NCI-H1417 treated with DMSO at 0.1 percent for 48 hours (cell line): ENCODE measurements at places on chromosomes 2 and 18.
A peak's percentile ranks its signal among the peaks of the same experiment; 100 is the strongest.

- DNase-seq, result peak; percentile 61
These were observed 128.3 kb upstream of the ATP5MC3 start for GRCh38 chr2:175309799-175310198.

DNA sequence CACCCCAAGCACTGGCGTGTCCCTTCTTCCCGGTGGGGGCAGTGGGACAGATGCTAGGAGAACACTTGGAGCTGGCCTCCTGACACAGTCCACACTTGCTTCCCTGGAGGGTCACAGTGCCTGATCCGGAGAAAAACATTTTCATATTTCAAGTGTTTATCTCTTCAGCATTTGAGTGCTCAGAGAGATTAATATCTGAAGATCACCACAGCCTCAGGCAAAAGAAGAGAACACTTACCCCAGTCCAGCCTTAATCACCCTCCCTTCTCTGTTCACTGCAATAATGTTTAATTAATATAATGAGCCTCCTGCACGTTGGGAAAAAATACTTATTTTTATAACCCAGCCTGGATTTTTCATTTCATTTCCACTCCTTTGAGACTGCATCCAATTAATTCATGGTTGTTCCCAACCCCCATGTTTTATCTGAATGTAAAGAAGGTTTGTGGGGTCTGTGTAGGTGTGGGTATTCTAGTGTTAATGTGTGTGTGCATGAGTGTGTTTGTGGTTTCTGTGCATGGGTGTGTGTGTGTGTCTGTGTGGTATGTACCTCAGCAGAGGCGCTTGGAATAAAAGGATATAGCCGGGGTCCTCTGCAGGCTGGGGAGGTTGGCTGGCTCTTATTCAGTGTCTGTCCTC, 72.1 kb downstream of the NRP2 start:
- DNase-seq, result no peak

GRCh38 chr2:141906678-141907077, 224.1 kb downstream of the LRP1B start:
- DNase-seq, result no peak

DNA sequence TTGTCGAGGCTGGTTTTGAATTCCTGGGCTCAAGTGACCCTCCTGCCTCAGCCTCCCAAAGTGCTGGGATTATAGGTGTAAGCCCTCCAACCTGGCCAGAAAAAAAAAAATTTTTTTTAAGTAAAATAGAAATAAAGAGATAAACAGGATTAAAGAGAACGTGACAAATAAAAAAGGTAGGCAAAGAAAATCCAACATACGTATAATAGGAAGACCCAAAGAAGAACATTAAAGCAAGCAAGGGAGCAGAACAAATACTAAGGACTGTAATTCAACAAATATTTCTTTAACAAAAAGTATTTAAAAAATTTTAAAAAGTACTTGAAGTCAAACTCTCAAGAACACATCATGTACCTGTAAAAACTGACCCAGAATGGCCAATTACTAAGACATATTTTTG, 56.4 kb downstream of the PTPN2 start:
- DNase-seq, result no peak

- no peak for DNase-seq
These were observed 61.1 kb upstream of the ZNG1B start for GRCh38 chr2:113376253-113376912.

DNA sequence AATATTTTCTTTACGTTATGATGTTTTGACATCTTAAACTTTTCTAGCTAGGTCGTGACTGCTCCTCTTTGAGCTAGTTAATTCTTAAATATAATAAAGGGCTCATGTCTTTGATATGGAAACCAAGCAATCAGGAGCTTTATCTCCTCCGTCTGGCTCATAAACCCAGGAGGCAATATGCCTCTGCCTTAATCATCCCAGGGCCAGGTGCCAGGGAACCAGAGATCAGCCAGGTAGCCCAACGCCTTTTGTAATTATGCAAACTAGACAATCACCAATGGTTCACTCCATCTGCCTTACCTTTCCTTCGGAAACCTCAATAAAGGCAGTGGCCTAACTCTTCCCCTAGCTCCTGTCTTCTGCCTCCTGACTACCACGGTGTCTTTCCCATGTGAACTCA, 213.7 kb downstream of the KCNJ3 start:
- no peak for DNase-seq

GRCh38 chr18:13235981-13236380, 17.4 kb downstream of the LDLRAD4 start:
- no peak for DNase-seq

GRCh38 chr2:128473175-128474035, 154.7 kb upstream of the HS6ST1 start:
- DNase-seq, result no peak

DNA sequence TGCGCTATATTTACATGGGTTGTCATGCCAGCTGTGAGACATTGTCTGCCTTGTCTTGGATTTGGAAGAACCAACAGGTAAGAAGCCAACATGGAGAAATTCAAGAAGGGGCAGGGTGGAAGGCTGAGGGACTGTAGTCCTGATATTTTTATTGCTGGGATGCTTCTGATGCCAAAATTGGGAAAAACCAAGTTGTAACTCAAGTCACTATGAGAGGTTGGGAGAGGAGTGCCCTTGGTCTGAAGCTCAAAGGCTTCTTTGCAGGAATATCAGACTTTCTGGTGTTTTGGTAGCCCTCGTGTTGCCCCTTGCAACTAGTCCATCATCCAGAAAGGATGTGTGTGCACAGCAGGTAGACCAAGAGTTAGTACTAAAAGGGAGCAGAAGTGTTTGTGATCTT, 294.3 kb upstream of the EPAS1 start:
- DNase-seq, result no peak

- no peak for DNase-seq
These were observed 23.7 kb downstream of the PLEK start for GRCh38 chr2:68388772-68389171.

GRCh38 chr18:24600076-24600654, 139.7 kb downstream of the HRH4 start:
- DNase-seq, result peak; percentile 52

GRCh38 chr18:41655074-41655473, 300.0 kb upstream of the PIK3C3 start:
- no peak for DNase-seq

- no peak for DNase-seq
These were observed 164.5 kb downstream of the NAPG start for GRCh38 chr18:10690366-10690765.

GRCh38 chr2:1654696-1655374, 89.5 kb downstream of the PXDN start:
- DNase-seq, result no peak

- no peak for DNase-seq
These were observed 2.3 kb downstream of the KCNE4 start for GRCh38 chr2:223054193-223054781.

GRCh38 chr2:105180491-105180972, 61.0 kb upstream of the GPR45 start:
- DNase-seq, result no peak

DNA sequence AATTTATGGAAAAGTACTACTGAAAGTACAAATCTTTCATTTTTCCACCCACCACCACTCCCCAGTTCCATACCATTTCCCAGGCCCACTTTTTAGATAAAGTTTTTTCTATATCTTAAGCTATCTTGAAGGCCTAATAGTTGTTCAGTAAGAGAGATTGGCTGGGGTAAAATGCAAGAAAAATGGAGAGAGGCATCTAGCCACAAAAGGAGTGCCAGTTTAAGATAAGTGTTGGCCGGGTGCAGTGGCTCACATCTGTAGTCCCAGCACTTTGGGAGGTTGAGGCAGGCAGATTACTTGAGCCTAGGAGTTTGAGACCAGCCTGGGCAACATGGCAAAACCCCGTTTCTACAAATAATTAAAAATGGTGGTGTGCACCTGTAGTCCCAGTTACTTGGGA, 28.6 kb downstream of the NBEAL1 start:
- no peak for DNase-seq

GRCh38 chr2:161995553-161996016, 78.4 kb downstream of the DPP4 start:
- DNase-seq, result no peak

DNA sequence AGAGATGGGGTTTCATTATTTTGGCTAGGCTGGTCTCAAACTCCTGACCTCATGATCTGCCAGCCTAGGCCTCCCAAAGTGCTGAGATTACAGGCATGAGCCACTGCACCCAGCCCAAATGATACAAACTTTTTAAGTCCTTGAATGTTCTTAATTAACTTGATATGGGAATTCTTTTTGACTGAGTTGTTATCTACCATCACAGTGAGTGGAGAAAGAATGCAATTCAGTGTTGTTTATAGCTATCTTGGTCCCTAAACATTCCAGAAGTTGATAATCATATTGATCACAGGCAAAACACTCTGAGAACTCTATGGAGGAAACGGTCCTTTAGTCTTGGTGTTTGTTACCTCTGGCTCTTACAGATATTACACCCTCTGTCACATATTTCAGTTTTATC, 1072.5 kb downstream of the SUCLG1 start:
- no peak for DNase-seq

GRCh38 chr2:176093145-176093897, 800 bp downstream of the HOXD13 start:
- no peak for DNase-seq

DNA sequence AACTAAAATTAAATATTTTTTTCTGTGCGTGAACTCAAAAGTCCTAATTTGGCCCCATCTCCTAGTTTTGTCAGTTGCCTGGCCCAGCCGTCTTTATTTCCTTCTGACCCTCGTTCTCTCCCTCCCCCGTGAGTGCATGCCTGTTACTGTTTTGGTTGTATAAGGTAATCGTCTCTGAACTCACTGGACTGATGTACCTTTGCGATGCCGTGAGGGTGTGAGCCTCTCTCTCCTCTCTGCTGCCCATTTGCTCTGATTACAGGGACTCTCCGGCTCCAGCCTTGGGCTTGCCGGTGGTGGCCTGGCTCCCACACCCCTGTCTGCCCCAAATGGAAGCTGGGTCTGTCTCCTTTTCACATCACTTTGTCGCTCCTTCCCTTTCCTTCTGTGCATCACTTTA, 66.5 kb upstream of the RBM44 start:
- no peak for DNase-seq

- no peak for DNase-seq
These were observed 480.0 kb upstream of the SALL3 start for GRCh38 chr18:78499586-78499985.

GRCh38 chr2:17101596-17101995, 416.6 kb downstream of the RAD51AP2 start:
- no peak for DNase-seq

DNA sequence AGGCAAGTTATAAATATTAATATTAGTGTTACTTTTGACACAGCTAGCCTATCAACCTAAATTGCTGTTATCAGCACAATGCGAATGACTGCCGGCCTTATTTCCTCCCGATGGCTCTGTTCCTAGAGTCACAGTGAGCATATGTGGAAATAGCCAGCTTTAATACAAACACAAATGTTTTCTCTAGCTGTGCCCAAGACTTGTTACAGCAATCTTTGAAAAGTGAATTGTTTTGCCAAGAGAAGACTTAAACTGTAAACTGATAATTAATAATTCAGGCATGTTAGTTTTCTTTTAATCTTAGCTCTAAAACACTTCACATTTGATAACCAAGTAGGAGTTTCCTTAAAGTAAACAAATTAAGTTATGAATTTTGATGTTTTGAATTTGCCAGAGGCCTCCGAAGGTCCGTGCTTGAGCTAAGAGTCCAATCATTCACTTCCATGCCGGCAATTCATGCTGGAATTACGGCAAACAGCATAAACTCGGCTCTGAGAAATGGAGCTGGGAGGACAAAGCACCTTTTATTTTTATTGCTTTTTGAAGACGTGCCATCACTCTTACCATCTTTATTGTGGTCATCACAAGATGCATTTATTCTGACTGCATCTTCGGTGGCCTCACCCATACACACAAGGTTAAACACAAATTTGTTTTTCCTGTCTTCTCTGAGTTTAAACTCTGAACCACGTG, 184.5 kb upstream of the CWC22 start:
- no peak for DNase-seq

GRCh38 chr2:214695789-214696188, 113.7 kb downstream of the BARD1 start:
- DNase-seq, result no peak

GRCh38 chr2:150125708-150126107, 361.8 kb downstream of the RND3 start:
- DNase-seq, result no peak

GRCh38 chr2:134919341-134920210, 954 bp downstream of the CCNT2 start:
- peak; percentile 18 for DNase-seq

DNA sequence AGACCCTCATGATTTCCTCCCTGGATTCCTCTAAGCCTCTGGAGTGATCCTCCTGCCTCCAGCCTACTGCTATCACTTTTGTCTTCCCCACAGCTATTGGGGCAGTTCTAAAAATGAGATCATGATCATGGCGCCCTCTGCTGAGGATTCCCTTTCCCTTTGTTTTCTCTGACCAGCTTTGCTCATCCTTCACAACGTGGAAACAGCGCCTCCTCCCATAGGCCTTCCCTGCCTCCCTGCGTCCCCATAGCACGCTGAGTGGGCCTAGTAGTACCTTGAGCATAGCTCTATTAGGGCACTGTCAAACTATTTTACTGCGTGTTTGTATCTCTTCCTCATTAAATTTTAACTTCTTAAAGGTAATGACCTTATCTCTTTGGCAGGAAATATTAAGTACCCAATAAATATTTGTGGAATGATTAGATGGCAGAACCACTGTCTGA, 207.0 kb upstream of the FANCL start:
- peak; percentile 32 for DNase-seq

DNA sequence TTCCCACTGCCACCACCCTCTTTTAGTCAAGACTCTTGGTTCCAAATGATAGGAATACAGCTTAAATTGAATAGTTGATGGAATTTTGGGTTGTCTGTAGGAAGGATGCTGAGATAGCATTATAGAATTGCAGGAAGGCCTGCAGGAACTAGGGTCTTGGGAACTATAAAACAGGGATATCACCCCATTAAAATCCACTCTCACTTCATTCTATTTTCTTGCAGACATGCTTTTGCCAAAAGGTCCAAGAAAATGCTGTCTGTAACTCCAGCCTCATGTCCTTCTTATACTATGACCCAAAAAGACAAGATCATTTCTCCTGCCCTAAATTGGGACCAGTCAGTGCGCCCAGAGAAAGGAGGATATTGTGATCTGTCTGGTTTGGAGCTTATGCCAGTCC, 89.1 kb downstream of the COMMD1 start:
- no peak for DNase-seq

DNA sequence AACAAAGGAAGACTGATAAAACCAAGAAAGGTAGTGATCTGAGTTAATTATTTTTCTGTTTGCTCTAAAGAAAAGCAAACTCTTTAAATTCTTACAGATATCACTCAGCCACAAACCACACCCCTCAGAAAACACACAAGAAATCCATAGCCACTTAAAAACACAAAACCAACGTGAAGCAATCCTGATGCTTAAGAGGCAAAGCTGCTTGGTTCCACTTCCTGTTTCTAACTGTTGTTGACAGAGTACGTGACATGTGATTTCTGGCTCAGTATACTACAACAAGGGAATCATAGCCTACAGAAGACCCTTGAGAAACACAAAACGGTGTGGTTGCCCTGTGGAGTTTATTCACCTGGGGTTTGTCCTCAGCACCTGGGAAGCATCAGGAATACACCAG, 240.9 kb upstream of the APCDD1 start:
- peak; percentile 15 for DNase-seq

- DNase-seq, result no peak
These were observed 96.7 kb upstream of the IL1R2 start for GRCh38 chr2:101895039-101895438.

- no peak for DNase-seq
These were observed 25.2 kb upstream of the OTOS start for GRCh38 chr2:240165661-240166060.
